Mammary epithelial cell (primary cell): ENCODE measurements at places on chromosomes 1 and 21.

- DNase-seq = peak; percentile 66
These were observed 33.8 kb downstream of the DUSP10 start for GRCh38 chr1:221708076-221708571.

GRCh38 chr1:47228644-47229030, 3.4 kb downstream of the TAL1 start:
- DNase-seq = no peak

DNA sequence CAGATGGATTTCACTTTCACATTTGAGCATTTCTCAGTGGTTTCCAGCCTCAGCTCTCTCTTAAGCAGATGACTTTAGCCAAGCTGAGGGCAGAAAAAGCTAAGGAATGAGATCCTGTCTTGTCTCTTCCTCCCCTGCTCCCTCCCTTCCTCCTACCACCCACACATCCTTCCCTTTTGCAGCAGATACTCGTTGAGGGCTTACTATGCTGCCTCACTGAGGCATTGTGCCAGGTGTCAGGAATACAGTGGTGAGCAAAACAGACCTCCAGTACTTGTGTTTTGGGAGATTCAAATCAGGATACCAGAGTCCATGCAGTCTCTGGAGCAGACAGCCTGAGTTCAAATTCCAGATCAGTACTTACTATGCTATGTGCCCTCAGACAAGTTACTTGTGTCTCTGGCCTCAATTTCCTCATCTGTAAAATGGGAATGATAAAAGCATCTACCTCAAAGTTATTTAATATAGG, 43.2 kb downstream of the KIF26B start:
- peak; percentile 17 for DNase-seq

- DNase-seq = no peak
These were observed 93.6 kb upstream of the ACTRT2 start for GRCh38 chr1:2927393-2928360.
